ENCODE measurements at places on chromosomes 13 and 19.
A peak's percentile ranks its signal among the peaks of the same experiment; 100 is the strongest.

DNA sequence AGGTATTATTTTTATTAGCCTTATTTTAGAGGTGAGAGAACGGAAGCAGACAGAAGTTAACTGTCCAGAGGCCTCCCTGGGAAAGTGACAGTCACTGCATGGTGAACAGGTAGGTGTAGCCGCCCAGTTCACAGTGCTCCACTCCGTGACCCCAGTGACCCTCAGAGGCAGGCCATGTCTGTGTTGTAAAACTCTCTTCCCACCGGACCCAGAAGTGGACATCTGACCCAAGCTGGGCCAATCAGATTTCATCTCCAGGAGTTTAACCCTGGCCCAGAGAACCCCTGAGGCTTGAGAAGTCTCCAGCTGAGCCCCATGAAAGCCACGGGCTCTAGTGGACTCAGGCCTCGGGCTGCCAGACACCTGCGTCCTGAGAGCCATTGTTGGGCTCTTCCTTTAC lies 83.6 kb upstream of the FARP1 start:
- DNase-seq = no peak

DNA sequence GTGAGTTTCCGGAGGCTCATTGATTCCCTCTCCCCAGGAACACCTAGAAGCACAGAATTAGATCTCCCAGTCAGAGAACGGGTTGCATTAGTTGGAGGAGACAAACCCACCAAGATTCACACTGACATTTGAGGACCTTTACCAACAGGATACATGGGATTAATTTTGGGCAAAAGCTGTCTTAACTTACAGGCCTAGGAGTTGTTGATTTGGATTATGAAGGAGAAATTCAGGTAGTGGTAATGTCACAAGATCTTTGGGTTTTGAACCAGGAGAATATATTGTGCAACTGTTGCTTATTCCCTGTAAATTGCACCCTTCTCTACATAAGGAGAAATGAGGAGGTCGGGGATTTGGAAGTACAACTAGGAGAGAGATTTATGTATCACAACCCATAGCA lies 38.0 kb downstream of the POSTN start:
- no peak for DNase-seq

DNA sequence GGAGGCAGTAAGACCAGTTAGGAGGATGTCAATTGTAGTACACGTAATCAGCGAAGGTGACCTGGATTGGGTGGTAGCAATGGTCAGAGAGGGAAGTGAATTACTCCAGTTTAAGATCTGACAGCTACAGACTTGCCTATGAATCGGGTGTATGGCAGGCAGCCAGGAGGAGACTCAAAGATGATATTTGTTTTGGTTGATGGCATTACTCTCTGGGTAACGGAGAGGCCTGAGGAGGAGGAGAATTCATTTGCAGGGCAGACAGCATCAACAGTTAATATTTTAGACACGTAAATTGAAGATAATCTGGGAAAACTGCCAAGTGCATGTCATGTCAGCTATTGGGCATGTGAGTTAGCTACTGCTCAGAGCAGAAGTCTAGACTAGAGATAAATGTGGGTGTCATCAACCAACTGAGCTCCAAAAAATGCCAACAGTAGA lies 109.2 kb downstream of the SGCG start:
- peak; percentile 20 for DNase-seq

GRCh38 chr19:11832253-11832912 lies 16.1 kb upstream of the ZNF439 start:
- DNase-seq = no peak

GRCh38 chr13:113187263-113187669 lies 21.2 kb downstream of the PCID2 start:
- DNase-seq = peak; percentile 96

DNA sequence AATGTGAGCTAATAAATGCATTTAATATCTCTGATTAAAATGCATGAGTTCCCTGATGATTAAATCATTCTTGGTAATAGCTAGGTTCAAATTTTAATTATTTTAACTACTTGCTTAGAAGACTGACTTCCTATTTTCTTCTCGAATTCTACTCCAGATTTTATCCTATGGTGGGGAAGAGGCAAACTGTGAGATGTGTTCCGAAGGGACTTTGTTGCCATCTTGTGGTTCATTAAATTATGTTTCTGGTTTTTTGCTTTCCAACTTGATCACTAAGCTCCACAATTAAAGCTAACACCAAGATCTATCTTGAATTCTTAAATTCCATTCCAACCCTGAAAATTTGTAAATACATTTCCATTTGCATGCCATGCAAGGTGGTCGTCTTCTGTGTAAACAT lies 538.4 kb upstream of the PCDH20 start:
- peak; percentile 4 for DNase-seq

DNA sequence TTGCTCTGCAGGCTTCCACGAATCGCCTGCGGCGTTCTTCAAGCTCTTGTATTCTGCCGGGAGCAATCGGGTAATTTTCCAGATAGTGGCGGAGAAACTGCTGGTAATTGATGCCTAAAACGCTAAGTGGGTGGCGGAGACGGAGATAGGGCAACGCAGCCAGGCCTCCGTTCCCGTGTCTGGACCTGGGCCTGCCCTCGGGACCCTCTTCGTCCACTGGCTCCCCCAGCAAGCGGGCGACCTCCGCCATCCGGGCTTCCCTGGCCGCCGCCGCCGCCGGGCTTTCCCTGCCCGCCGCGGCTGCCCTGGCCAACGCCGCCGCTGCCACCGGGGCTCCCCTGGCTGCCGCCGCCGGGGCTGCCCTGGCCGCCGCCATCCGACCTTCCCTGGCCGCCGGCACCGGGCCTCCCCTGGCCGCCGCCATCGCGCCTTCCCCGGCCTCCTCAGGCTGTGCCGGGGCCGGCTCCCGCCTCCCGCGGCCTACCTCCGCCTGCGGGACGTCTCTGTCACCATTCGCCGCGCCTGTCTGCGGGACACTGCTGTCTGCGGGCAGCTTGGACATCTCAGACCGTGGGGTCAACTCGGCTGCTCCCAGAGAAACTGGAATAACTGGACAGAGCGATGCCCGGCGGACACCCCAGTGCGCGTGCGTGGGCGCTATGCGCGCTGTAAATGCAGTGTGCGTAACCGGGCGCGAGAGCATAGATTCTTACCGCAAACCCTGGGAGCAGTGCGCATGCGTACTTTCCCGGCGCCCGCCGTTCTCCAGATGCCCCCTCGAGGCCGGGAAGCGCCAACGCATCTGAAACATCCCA lies at the start of gene EID2:
Gene EID2 (minus strand): TSS at position 644 of the 815 bp plus-strand sequence. CDS start 82 bp downstream, at position 562.
- DNase-seq = peak; percentile 80

DNA sequence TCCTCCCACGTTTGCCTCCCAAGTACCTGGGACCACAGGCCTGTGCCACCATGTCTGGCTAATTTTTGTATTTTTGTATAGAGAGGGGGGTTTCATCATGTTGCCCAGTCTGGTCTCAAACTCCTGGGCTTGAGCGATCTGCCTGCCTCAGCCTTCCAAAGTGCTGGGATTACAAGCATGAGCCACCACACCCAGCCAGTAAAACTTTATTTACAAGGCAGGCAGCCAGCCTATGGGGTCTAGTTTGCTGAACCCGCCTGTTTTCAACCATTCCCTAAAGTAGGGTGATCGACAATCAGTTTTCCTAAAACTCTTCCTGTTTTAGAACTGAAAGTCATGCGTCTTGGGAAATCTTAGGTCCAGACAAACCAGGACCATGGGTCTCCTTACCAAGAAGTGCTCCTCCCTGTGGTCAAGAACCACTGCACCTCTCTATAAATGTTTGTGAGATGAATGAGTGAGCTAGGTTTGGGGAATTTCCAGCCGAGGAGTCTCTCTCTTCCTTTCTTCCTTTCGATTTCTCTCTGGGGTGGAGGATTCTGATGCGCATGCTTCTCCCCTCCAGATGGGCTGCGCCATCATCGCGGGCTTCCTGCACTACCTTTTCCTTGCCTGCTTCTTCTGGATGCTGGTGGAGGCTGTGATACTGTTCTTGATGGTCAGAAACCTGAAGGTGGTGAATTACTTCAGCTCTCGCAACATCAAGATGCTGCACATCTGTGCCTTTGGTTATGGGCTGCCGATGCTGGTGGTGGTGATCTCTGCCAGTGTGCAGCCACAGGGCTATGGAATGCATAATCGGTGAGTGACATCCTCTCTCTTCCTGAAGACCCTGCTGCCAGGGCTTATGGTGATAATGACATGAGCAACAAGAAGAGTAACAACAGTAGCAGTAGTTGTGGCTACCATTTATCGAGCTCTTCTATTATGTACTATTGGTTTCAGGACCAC lies 38.7 kb downstream of the ADGRE1 start:
- no peak for DNase-seq

GRCh38 chr19:28221736-28222135 lies 991.2 kb downstream of the UQCRFS1 start:
- no peak for DNase-seq

DNA sequence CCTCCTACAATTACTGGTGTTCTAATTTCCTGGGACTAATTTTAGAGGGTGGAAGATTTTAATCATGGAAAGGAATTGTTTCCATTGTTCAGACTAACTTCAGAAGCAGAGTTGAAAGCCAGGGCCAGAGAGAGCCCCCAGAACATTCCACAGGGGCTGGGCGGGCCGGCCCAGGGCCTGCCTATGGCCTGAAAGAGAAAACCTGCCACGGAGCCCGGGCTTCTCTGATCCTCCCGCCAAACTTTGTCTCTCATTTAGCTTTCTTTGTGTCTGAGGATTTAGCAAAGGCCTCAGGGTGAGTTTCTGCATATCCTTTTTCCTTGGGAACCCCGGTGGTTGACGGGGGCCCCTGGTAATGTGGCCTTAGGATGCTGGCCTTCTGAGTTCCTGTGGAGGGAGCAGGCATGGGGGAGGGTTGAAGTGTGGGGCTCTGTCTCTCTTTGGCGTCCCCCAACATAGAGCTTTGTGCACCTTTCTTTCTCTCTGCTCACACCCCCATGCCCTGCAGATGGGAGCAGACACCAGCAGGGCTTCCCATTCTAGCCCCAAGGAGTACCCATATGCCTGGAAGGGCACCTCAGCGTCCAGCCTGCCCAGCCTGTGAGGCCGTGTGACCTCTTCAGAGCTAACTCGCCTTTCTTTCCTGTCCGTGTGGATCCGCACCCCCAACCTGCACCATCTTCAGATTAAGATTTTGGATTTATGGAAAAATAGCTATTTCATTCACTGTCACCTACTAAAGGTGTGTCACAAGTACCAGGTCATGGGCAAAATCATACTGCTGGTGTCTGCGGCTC lies 539.5 kb downstream of the FGF9 start:
- DNase-seq = no peak

GRCh38 chr19:30063650-30064347 lies 121.8 kb downstream of the URI1 start:
- DNase-seq = no peak

DNA sequence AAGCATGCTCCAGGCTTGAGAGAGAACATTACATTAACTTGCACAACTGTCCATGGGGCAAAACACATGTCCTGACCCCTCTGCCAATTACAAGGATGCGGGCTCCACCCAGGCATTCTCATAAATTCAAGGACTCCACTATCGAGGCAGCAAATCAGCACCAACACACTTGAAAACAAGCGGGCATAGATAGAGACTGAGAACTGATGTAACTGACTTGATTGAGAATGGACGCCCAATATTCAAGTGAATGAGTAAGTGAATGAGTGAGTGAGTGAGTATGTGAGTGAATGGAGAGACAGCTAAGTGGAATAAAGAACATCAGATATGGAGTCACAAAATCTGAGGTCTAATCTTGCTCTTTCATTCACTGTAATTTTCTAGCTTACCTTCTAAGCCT lies 75.0 kb upstream of the VSTM2B start:
- DNase-seq = no peak

DNA sequence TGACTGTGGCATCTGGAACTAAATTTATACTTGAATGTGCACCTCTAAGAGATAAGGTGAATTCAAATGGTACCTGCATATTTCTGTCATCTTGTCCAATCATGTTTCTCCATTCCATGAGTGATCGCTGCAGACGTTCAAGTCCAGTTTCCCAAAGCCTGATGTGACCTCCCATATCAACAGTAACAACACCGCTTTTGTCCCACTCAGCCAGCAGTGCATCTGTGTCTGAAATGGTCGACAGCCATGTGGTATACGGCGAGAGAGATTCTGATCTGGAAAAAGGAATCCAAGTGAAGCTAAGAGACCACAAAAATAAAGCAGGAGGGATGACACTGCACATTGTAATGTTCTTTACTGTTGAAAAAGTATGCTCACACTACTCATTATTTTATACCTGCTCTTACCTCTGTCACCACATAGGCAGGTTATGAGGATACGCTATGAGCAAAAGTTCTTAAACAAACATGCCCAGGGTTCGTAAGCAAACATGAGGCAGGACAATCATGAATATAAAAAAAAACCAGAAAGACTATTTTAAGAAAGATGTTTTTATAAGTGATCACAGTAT lies 213.6 kb downstream of the RGCC start:
- DNase-seq = no peak

- peak; percentile 66 for DNase-seq
Observed at GRCh38 chr13:95644601-95645052, at the start of gene DZIP1. TSS of gene DZIP1 (minus strand) at chr13:95644706. CDS start at chr13:95642029, 2,677 bp downstream.

Data from fibroblast of skin of left quadriceps (primary cell).